Stimulated activated CD4-positive, alpha-beta T cell treated with anti-CD3 and anti-CD28 coated beads, Interleukin-4, amount 100 ng/mL, for 4 hours (primary cell): ENCODE measurements at places on chromosomes 1 and 21.

- DNase-seq = no peak
Measured at GRCh38 chr1:192133350-192133926, 24.8 kb upstream of the RGS18 start.

DNA sequence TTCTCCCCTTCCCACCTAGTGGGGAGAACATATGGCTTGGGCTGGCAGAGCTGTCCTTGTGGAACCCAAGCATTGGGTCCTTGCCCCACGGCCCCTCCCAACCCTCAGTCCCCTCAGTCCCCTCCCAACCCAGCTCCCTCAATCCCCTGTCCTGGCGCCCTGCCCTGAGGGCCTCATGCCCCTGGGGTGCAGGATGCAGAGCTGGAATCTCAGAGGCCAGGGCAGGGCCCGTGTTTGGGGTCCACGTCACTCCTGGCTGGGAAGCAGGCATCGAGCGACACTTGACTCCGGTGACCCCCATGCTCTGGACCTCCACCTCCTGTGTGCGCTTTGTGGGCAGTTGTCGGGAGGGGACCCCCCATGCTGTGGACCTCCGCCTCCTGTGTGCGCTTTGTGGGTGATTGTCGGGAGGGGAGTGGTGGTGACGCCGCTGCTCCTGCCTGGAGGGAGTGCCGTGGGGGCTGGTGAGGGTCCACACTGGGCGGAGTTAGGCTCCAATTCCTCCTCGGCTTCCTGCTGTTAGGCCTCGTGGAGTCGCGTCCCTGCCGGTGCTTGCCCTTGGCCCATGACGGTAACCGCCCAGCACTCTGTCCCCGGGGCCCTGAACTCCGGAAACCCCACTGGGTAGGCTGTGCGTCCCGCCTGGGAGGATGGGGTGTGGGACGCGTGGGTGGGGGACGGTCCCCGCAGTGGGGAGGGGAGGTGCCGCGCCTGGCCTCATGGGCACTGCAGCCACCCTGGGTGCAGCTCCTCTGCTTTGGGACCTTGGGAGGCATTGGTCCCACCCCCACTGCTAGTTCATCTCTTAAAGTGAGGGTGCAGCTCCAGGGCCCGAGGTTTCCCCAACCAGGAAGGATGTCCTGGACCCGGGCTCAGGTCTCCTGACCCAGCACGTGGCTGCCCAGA lies 31.2 kb downstream of the SLX9 start:
- DNase-seq = no peak

DNA sequence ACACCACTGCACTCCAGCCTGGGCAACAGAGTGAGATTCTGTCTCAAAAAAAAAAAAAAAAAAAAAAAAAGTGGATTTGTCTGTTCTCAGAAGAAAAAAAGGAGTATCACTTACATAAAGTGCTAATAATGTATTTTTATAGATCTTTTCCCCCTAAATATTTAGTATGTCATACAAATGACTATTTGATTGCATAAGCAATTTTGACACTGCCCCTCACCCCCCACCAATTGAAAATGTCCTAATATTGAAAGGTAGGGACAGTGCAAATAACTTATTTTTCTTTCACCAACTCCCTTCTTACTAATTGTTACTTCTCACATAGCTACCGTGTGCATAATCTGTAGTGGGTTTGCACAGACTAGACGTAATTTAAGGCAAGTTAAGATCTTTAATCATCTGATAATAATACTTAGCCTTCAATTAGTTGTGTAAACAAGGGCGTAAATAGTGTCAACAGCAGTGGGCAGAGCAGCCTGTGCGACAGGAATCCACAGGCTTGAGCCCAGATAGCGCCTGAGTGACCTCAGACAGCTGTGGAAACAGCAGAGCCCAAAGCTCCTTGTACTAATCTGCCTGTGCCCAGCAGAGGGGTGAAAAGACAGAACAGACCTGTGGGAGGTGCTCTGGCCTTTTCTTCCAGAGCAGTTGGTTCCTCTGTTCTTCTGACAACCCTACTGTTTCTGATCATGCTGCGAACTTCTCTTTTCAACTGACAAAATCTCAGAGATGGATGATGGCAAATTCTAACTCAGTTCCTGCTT lies 4.5 kb upstream of the IER5 start:
- DNase-seq = peak; percentile 58

DNA sequence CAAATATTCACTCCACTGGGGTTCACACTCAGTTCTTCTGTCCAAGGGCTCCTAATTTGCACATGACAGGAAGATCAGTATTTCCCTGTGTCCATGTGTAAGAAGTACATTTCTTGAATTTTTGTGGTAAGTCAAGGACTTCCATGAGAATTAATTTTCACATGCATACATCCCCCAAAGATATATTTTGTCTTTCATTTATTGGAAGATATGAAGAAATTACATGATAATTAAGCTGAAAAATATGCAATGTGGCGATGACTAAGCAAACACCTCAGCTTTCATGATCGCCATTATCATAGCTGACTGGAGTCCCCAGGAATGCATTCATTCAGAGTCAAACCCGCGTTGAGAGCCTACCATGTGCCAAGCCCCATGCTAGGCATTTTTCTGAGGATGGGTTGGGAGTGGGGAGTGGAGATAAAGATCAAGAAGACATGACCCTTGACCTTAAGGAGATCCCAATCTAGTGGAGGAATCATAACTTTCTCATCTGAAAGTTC lies 104.6 kb upstream of the F3 start:
- DNase-seq = no peak

- no peak for DNase-seq
Measured at GRCh38 chr21:44955141-44955797, 15.4 kb downstream of the SLX9 start.

DNA sequence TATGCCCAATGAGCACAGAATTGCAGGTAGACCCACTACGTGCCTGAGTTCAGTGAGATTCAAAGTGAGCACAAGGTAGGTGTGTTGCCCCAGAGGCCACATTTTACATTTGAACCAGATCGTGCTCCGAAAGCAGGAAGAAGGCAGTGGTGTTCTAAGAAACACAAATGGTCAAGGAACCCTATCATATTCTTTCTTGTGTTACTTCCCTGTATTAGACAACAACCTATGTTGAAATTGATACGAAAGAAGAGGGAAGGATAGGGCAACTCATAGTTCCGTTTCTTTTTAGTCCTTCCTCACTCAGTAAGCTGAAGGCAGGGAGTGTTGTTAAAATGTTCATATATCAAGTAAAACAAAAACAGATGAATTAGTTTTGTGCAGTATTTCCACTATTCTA lies 33.9 kb downstream of the OLFML2B start:
- no peak for DNase-seq

- no peak for DNase-seq
Measured at GRCh38 chr1:215292932-215293331, 210.4 kb downstream of the KCNK2 start.

GRCh38 chr1:175133673-175134435 lies 58.7 kb downstream of the KIAA0040 start:
- DNase-seq = no peak

- DNase-seq = no peak
Measured at GRCh38 chr1:100936194-100936967, 40.5 kb downstream of the SLC30A7 start.

DNA sequence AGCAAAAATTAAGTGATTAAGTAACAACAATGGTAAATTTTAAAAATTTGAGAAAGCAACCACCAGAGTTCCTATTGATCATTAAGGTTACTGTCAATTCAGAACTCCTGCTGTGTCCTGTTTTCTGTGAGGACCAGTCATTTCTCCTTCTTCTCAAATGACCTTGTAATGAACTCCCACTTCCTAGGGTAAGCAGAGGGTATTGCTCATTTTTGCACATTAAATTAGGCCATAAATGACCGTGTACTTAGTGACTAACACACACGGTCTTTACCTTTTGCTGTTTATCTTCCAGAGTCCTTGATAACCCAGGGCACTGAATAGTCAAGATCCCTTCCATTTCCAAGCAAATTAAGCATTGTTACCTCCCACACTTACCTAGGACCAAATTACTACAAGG lies 227.5 kb upstream of the LYPLAL1 start:
- DNase-seq = no peak

- DNase-seq = no peak
Measured at GRCh38 chr1:158246650-158247049, 7.6 kb upstream of the CD1A start.

DNA sequence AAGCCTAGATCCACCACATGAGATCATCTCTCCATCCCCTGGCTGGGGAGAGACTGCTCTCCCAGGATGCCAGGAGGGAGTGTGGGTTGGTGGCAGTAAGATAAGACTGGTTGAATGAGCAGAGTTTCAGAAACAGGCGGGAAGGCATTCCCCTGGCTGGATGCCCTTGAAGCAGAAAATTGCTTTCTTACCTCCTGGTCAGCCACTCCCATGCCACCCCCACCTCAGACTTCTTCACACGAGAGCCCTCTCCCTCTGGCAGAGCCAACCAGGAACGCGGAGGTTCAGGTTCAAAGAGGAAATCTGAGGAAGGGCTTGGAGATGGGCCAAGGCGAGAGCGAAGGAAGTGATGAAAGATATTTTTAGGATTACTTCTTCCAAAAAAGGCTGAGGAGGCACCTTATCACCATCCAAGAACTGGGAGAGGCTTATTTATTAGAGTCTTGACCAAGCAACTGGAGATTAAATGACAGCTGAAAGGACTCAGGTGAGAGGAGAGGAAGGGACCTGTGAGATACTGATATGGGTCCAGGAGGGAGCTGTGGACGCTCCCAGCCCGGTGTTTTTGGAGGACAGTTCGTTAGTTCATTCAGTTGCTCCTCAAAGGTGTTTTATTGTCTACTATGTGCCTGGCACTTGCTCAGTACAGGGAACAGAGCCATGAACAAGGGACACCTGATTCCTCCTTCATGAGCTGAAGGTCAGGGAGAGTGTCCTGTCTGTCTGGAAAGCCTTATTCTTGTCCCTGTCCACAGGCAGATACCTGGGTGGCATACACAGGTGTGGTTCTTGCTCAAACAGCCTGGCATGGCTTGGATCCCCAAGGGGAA lies 18.9 kb upstream of the SLC26A9 start:
- no peak for DNase-seq

GRCh38 chr1:218377143-218377660 lies 32.1 kb downstream of the TGFB2 start:
- DNase-seq = peak; percentile 21

GRCh38 chr1:202516434-202516877 lies 168.0 kb downstream of the PPP1R12B start:
- DNase-seq = no peak

DNA sequence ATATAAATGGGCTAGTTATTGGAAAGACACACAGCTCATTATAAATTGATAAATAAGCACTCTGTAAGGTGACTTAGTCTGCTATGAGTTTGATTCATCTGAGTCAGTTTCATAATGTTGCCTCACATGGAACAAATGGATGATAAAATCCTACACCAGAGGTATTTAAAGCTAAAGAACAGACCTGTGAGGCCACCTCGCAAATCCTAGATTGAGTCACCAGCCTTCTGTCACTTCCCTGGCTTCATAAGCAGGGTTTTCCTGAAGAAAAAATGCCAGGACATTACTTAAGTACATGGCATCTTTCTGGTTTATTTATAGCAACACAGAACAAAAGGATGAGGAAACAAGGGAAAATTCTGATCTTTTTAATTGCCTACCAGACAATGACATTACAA lies 18.4 kb downstream of the CD2 start:
- no peak for DNase-seq

- DNase-seq = peak; percentile 89
Measured at GRCh38 chr1:153658400-153659174, at the start of gene SNAPIN. TSS of gene SNAPIN (plus strand) at chr1:153658703. CDS start at chr1:153658744, 41 bp downstream.

DNA sequence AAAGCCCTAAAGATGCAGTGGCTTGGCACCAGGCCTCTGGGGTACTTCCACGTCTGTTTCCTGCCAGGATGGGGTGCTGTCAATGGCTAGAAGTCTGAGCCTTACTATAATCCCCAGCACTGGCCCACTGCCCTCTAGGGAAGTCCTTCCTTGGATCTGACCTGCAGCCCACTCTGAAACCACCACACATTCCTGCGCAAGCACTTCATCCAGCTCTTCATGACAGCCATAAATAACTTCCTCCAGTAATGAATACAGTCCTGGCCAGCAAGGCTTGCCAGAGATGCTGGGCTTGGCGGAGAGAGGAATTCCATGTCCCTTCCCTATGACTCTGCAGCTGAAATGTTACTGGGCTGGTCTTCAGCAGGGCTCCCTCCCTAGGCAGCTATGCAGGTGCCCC lies 32.6 kb downstream of the ALPL start:
- no peak for DNase-seq

DNA sequence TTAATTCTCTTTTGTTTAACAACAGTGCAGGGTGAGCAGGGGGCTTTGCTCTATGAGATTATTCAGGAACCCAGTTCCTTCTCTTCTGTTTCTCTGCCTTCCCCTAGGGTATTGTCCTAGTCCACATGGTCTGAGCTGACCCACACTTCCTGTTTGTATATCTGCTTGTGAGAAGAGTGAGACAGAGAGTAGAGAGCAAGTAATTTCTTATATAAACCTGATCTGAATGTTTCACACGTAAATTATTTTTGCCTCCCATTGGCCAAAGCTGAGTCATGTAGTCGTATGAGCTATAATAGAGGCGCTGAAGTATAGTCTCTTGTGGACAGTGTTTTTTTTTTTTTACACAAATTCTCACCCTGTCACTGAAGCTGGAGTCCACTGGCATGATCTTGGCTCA lies 134.2 kb upstream of the SERTAD4 start:
- DNase-seq = no peak

- DNase-seq = no peak
Measured at GRCh38 chr1:159208175-159208825, 3.6 kb downstream of the ACKR1 start.

- DNase-seq = no peak
Measured at GRCh38 chr1:165205145-165205544, 151.4 kb downstream of the LMX1A start.

DNA sequence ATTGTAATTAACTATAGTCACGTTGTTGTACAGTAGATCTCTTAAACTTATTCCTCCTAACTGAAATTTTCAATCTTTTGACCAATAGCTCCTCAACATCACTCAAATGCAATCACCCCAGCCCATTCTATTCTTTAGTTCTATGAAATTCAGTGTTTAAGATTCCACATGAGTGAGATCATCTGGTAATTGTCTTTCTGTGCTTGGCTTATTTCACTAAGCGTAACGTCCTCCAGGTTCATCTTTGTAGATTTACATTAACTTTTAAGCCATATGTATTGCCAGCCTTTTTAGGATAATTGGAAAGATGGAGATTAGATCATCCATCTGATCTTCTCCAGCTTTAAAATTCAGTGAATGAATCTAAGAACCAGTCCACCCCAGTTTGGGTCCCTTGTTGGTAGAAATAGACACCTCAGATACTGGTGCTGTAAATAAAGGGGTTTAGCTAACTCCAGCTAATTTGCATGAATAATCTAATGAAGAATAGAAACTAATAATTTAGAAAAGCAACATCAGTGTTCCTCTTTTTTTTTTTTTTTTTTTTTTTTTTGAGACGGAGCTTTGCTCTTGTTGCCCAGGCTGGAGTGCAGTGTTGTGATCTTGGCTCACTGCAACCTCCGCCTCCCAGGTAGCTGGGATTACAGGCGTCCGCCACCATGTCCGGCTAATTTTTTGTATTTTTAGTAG lies 7.0 kb downstream of the S100A10 start:
- no peak for DNase-seq

GRCh38 chr1:218617986-218618385 lies 272.9 kb downstream of the TGFB2 start:
- DNase-seq = no peak

- no peak for DNase-seq
Measured at GRCh38 chr1:14415396-14415795, 183.1 kb upstream of the KAZN start.
